ENCODE measurements at places on chromosomes 4 and X. TPM values are rescaled to one million over a fixed set of nuclear protein-coding genes. Genes with fewer than 3 reads are reported as not detected.
A peak's percentile ranks its signal among the peaks of the same experiment; 100 is the strongest.

DNA sequence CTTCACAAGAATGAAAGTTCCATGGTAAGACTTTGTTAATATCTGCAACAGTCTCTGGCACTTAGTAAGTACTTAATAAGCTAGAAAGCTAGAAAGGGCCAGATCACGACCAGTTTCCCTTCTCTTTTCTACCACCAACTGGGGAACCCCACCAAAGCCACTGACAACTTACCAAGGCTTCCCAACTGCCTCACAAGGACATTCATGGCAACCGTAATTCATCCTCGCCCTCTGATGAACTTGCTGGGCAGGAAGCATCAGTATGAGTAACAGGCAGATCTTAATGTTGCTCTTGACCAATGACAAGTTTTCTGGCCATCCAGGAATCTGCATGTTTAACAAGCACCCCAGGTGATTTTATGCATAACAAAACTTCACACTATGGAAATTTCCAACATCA is 23.2 kb upstream of the ZCCHC13 start:
- DNase-seq: no peak

The CNKSR2 gene
- total RNA-seq: not detected

DNA sequence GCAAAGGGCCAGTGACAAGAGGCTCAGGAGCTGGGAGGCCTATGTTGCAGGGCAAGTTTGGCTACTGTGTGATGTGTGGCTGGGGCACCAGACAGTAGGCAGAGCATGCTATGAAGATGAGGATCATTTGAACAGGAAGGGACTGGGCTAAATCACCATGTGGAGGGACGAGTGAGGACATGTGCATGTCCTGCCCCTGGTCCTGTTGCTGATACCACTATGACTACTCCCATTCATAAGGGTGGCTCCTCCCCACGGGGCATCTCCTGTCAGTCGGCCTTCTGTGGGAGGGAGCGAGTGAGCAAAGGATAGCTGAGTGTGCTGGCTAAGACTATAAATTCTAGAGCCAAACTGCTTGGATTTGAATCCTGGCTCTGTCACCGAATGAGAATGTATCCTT is 139.2 kb downstream of the TMEM164 start:
- DNase-seq: no peak

DNA sequence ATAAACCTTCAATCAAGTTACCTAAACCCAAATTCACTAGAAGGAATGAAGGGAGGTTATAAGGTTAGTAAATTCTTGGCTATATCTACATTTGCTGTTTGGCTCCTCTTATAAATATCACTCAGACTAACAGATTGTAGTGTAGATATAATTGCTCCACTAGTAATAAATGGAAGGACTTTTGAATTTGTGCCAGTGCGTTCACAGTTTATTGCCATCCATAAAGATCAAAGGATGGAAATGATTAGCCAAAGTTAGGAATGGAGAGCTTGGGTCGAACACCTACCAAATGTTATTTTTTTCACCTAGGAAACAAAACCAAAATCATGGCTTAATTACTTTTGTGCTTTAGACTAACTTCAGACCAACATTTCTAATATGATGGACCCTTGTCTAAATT is 9.2 kb downstream of the DTHD1 start:
- DNase-seq: no peak

DNA sequence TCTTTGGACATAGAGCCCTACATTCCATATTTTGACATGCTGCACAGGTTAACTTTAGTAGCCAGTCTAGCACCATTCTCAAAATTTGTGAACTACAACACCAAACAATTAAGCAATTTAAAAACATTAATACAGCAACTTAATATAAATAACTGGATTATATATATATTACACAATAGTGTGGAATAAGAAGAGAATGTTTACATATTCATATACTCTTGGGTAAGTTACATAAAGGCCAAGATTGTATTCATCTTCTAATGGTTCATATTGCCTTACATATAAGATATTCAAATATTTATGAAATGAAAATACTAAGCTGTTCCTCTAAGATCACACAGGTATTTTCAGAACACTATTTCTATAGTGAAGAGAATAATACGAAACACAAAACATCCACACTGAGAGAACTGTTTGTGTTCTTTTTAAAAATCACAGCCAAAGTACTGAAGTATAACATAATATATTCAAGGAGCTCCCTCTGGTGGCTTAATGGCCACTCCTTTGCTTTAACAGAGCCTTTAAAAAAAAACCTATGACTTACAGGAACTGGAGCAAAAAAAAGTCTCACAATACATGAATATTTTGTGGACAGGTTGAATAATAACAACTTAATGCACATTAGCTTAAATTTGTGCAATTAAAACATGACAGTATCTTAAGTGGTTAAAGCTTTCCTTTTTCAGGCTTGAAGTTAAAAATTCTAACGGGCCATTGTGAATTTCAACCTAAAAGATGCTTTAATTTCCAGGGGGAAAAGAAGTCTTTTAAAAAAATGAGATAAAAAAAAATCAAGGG is 46.2 kb downstream of the NEK1 start:
- peak; percentile 74 for DNase-seq

- DNase-seq: peak; percentile 1
Measured at GRCh38 chrX:42119076-42119475, 195.7 kb upstream of the CASK start.

DNA sequence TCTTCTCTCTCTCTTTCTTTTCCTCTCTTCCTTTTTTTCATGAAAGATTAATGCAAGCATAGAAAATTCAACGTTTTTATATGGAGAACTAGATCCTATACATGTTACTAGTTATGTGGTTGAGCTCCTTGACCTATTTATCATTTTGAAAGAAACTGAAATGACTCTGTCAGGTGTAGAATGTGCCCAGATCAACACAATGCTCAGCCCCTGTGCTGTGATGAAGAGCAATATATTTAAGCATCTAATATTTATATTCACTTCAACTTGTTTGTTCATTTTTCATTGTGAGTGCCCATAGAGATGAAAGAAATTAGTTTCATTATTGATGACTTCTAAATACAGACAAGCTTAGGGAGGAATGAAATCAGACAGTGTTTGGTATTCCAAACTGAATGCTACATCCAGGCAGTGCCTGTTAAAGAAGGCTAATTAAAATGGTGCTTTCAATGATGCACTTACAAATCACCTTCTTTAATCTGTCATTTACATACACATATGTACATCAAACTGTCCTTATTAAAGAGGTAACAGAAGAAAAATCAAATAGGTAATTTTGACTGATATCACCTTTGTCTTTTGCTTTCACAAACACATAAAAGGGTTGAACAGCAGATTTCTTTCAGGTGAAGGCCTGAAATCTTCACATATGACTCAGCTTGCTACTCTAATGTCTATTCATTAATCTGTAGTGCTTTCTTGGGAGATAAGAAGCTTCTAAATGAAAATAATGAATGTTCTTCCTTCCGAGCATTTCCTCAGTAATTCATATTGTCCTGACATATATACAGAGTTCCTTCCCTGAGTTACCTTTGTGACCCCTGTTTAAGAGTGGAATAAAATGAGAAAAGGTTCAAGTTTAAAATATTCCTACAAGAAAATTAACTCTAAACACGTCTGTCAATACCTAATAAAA is 915.9 kb downstream of the PDHA2 start:
- DNase-seq: no peak

DNA sequence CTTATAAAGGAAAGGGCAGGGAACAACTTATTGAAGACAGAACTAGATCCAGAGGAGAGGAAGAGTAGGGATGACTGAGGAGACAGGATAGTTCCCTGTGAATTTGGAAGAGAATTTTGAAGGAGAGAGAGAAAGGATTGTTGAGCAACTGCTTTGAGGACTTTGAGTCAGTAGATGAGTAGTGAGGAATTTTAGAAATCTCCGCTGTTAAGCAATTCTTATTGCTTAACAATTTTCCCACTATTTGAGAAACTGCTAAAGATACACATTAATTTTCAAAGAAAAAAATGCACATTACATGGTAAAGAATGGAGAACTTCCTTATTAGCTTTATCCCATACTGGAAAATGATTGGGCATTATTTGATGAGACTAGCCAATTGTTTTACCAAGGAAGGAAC is 116.3 kb upstream of the NRK start:
- no peak for DNase-seq

DNA sequence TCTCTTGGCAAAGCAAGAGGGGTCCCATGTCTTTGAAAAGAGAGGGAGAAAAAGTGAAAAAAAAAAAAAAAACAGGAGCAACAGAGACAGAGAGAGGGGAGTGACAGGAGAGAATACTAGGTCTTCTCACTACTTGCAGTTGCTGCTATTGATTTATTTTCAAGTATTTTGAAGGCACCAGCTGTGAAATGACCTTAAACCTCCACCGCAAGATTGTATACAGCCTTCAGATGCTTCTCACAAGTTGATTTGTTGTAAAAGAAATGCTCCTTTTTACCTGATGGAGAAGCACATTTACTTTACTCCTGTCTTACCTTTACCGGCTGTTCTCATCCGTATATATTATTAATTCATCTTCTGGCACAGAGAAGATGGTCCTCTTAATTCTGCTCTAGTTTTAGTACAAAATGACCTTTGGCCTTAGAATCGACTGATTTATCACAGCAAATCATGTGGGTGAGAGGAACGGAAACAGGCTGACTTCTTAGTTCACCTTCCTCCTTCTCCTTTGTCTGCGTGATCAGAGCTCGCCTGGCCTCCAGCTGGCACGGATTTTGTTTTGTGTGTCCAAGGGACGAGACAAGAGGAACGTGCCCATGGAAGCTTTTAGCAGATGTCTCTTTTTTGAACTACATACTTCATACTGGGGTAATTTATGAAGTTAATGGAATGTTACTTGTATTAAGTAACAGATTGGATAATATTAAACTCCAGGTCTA is 82.4 kb upstream of the PACRGL start:
- DNase-seq: peak; percentile 62

The ARMCX1 gene
- total RNA-seq: 39.7 TPM

DNA sequence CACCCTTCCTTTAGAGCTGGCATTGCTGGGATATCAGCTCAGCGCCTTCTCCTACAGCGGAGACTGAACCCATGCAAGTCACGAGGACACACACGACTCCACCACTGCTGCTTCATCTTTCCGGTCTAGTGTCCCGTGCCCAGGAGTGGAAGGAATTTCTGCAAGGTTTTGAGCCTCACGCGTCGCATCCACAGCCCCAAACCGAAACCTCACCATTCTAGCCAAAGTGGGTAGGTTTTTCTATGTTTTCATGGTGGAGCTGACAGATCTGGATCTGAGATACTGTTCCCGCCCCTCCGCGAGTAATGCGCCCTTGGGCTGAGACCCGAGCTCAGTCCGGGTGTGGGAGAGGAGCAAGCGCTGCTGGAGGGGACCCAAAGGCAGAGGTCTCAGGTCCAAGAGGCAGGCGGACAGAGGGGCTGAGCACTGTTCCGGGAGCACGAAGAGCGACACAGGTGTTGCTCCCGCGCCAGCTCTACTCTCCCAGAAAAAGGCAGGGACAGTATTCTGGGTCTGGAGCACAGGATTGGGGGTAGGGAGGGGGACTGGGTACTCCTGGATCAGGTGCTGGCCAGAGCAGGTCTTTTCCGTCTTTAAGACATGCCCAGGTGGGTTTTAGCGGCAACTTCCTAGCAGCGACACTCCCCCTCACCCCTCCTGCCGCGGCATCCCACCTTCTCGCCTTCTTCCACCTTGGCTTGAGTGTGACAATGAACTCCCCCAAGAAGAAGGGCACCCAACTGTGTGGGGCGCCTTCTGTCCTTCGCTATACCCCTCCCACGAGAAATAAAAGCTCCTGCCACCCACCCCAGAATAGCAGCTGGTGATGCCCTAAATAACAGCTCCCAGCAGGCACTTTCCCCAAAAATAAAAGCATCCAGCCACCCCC is 1.8 kb downstream of the EPHA5 start:
- DNase-seq: peak; percentile 67

GRCh38 chrX:22594766-22595165 is 322.1 kb downstream of the CBLL2 start:
- DNase-seq: peak; percentile 31

The UGT2B10 gene
- total RNA-seq: not detected

The S100G gene
- not detected for total RNA-seq

The RASL11B gene
- total RNA-seq: not detected

GRCh38 chrX:31298916-31299315 is 227.1 kb upstream of the FTHL17 start:
- no peak for DNase-seq

DNA sequence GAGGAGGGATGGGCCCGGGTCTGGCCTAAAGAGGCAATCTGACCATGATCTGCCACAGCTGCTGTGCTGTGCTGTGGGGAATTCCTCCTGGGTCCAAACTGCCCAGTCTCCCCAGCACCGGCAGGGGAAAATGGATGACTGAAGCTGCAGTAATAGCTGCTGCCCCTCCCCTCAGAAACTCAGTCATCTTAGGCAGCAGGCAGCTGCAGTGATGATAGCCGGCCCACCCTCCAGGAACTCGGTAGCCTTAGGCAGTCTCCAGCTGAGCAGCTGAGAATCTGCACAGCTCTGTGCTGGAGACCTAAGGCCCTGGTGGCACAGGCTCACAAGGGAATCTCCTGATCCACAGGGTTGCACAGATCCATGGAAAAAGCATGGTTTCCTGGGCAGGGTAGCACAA is 113.4 kb upstream of the USP38 start:
- DNase-seq: no peak

GRCh38 chrX:21047034-21047455 is 327.2 kb upstream of the CNKSR2 start:
- no peak for DNase-seq

- peak; percentile 45 for DNase-seq
Measured at GRCh38 chrX:50081282-50081889, 119.4 kb downstream of the AKAP4 start.

- no peak for DNase-seq
Measured at GRCh38 chr4:17702641-17703040, 78.8 kb downstream of the FAM184B start.

GRCh38 chr4:122701061-122701460 is 31.4 kb upstream of the BBS12 start:
- DNase-seq: no peak

DNA sequence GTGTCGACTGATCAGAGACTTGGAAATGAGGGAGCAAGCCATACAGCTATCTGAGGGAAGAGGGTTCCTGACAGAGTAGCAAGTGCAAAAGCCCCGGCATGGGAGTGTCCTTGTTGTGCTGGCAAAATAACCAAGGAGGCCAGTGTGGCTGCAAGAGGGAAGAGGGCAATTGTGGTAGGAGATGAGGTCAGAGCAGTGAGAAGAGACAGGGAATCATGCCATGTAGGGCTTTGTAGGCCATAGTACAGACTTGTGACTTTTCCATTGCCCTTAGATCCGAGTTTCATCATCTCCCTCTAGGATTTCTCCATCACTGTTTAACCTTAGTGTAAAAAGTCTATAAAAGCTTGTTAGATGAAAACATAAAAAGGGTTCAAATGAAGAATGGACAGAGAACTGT is 76.2 kb downstream of the DOCK11 start:
- no peak for DNase-seq

The CSN1S1 gene
- total RNA-seq: not detected

DNA sequence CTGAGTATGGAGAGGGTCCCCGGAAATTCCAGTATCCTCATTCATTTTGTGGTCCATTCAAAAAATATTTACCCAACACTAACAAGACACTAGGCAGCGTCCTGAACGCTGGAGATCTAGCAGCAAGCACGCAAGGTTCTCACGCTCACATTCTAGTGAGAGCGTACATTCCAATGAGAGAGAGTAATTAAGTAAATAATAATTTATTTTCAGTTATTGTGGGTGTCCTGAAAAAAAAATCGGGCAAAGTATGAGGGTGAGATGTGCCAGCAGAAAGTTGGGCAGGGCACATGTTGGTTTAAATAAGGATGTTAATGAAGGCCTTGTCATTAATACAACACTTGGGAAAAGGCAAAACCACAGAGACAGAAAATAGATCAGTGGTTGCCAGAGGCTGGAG is 4.0 kb upstream of the TMEM156 start:
- DNase-seq: peak; percentile 78

The DUX4 gene
- not detected for total RNA-seq
